Activated naive CD8-positive, alpha-beta T cell treated with anti-CD3 and anti-CD28 coated beads, Interleukin-2, amount 50 U/mL, for 24 hours (primary cell): ENCODE measurements at places on chromosomes 12 and 14.
A peak's percentile ranks its signal among the peaks of the same experiment; 100 is the strongest.

DNA sequence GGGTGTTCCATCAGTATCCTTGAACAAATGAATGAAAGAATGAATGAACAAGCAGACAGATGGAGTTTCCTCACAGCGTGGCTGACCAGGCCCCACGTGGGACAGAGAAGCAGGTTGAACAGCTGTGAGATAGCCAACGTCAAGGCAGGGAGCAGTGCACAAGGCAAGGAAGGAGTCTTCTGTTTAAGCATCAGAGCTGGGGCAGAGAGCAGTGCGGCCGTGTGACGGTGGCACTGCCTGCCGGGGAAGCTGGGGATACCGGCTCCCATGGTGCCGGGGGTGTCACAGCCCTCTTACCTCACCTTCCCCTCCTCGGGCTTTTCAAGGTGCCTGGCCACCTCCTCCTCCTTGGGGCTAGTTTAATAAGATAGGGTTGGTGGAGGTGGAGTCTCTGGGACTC lies 73.2 kb upstream of the GPATCH2L start:
- no peak overlapping the region for H3K4me3 ChIP-seq
- no peaks in the 10 kb centered on the region for H3K4me1 ChIP-seq
- H3K27me3 ChIP-seq: no peaks in the 10 kb centered on the region
- no peak for DNase-seq

- H3K27me3 ChIP-seq: peaks cover 2% of the 10 kb centered on the region
- H3K4me3 ChIP-seq: no peak overlapping the region
- no peaks in the 10 kb centered on the region for H3K4me1 ChIP-seq
- H3K36me3 ChIP-seq: no peaks in the 10 kb centered on the region
Measured at GRCh38 chr14:92719890-92720323, 28.5 kb downstream of the LGMN start.

DNA sequence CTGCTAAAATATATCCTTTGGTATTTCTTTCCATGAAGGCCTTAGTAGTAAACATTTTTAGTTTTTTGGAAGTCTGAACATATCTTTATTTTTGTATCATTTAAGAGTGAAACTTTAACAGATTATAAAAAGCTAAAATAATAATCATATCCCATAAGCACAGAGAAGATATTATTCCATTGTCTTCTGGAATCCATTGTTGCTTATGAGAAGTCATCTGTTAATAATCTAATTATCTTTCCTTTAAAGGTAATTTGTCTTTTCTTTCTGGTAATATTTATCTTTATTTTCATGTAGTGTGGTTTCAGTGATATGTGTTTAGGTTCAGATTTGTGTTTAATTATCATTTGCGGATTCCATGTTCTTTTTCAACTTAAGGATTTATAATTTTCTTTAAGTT lies 261.7 kb downstream of the MSRB3 start:
- H3K27ac ChIP-seq: no peak overlapping the region
- DNase-seq: no peak
- H3K27me3 ChIP-seq: no peaks in the 10 kb centered on the region
- no peak overlapping the region for H3K4me3 ChIP-seq

DNA sequence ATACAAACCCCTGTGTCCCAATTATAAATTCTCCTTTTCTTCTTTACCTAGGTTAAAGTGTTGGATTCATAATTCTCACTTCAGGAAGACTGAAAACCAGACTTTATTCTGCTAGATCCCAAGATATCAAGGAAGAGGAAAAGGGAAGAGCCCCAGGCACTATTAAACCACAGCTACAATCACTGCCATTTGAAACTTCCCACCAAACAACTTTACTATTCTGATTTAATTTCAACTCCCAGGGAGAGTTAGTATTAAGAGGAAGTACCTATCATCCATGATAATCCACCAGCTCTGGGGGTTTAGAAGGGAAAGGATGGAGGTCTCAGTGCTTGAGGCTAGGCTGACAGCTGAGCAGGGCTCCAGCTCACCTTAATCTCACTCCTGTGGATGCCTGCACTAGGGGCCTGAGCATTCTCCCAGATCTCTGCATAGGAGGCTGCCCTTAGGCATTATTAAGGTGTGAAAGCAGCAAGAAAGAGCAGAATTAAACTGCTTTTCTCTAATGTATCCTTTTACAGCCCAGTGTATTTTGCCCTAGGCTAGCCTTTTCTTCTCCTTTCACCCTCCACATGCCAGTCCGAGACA lies 52.9 kb downstream of the MYF5 start:
- no peaks in the 10 kb centered on the region for H3K4me1 ChIP-seq
- H3K4me3 ChIP-seq: no peak overlapping the region
- H3K36me3 ChIP-seq: no peaks in the 10 kb centered on the region
- H3K27ac ChIP-seq: no peak overlapping the region
- no peak for DNase-seq

- DNase-seq: no peak
- H3K27me3 ChIP-seq: no peaks in the 10 kb centered on the region
- H3K4me3 ChIP-seq: no peak overlapping the region
- H3K4me1 ChIP-seq: no peaks in the 10 kb centered on the region
- no peaks in the 10 kb centered on the region for H3K36me3 ChIP-seq
Measured at GRCh38 chr14:53668897-53669296, 287.7 kb downstream of the BMP4 start.

- no peaks in the 10 kb centered on the region for H3K27me3 ChIP-seq
- peaks cover 70% of the 10 kb centered on the region for H3K4me1 ChIP-seq
- H3K27ac ChIP-seq: peak overlapping the region; percentile 93
- no peak for DNase-seq
- peak overlapping the region; percentile 92 for H3K4me3 ChIP-seq
- peaks cover 41% of the 10 kb centered on the region for H3K36me3 ChIP-seq
Measured at GRCh38 chr12:67651132-67651695, 2.7 kb downstream of the DYRK2 start.

DNA sequence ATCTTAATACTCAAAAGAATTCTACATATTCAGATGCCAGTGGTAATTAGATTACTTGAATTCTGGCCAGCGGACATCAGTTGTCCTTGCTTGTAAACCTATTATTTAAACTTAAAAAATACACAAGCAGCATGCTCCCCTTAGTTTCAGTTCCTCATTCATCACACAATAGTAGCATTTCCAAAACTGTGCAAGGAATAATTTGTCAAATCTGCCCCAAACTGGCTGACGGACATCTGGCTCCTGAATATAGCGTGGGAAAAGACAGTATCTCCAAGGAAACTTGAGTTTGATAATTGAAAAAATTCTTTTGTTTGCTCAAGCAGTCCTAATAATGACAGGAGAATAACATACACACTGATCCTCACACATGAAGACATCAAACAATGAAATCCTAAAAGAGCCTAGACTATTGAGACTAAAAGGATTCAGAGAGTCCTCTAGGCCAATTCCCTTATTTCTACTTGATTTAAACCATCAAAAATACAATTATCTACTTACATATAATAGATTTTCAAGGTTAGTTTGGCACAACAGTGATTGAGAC lies 90.4 kb downstream of the KIF21A start:
- no peaks in the 10 kb centered on the region for H3K27me3 ChIP-seq
- no peak for DNase-seq
- H3K4me1 ChIP-seq: no peaks in the 10 kb centered on the region

DNA sequence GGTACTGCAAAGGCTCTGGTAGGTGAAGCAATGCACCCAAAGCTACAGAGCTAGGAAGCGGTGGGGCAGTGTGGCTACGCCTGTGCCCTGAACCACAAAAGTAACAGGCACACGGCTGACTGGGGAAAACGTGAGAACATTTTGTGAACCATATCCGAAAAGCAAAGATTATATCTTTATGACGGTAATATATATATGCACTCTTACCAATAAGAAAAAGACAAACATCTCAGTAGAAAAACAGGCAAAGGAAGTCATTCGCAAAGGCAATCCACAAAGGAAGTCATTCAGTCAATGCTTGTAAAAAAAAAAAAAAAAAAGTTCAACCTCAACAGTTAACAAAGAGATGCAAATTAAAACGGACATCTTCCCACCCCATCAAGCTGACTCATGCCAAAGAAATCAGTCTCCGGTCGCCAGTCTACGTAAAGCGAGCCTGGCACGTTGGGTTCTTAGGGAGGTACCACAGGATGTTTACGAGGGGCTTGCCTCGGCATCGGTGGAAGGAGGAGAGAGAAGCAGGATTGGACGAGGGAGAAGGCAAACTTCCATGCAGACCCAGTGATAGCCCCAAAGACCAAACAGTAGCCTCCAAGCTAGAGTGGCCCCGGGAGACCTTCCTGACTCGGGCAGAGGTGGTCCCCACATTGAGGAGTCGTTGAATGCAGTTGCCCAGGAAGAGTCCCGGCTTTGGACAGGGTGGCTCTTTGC lies 39.4 kb upstream of the PPP2R5C start:
- peaks cover 47% of the 10 kb centered on the region for H3K4me1 ChIP-seq
- no peaks in the 10 kb centered on the region for H3K27me3 ChIP-seq
- peak overlapping the region; percentile 97 for H3K27ac ChIP-seq
- H3K4me3 ChIP-seq: peak overlapping the region; percentile 81
- H3K36me3 ChIP-seq: no peaks in the 10 kb centered on the region

- no peak for DNase-seq
- no peak overlapping the region for H3K4me3 ChIP-seq
- H3K27me3 ChIP-seq: peaks cover 20% of the 10 kb centered on the region
Measured at GRCh38 chr14:54177641-54178621, 218.9 kb upstream of the CDKN3 start.

DNA sequence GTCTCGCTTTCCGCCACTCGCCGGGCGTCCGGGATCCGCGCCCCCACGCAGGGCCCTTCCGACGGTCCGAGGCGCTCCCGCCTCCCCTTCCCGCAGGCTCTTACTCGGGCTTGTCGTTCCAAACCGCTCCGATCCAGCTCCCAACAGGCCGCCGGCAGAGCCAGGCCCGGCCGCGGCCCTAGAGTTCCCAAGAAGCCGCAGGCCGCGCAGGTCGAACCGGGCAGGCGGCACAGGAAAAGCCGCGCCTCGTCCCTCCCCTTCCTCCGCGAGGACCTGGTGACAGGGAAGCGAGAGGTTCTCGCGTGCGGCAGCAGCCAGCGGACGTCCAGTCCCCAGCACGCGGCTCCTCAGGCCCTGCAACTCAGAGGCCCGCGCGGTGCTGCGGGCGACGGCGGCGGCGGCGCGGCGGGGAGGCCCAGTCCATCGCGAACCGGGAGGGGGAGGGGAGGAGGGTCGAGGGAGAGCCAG lies 272 bp downstream of the HECTD1 start:
- H3K27me3 ChIP-seq: peaks cover 5% of the 10 kb centered on the region
- peaks cover 52% of the 10 kb centered on the region for H3K4me1 ChIP-seq
- peak overlapping the region; percentile 81 for H3K4me3 ChIP-seq
- H3K27ac ChIP-seq: peak overlapping the region; percentile 92
- no peak for DNase-seq
- peaks cover 31% of the 10 kb centered on the region for H3K36me3 ChIP-seq

- H3K27me3 ChIP-seq: no peaks in the 10 kb centered on the region
- H3K4me3 ChIP-seq: no peak overlapping the region
- no peak for DNase-seq
- no peaks in the 10 kb centered on the region for H3K36me3 ChIP-seq
Measured at GRCh38 chr12:129927316-129927900, 23.6 kb upstream of the TMEM132D start.

DNA sequence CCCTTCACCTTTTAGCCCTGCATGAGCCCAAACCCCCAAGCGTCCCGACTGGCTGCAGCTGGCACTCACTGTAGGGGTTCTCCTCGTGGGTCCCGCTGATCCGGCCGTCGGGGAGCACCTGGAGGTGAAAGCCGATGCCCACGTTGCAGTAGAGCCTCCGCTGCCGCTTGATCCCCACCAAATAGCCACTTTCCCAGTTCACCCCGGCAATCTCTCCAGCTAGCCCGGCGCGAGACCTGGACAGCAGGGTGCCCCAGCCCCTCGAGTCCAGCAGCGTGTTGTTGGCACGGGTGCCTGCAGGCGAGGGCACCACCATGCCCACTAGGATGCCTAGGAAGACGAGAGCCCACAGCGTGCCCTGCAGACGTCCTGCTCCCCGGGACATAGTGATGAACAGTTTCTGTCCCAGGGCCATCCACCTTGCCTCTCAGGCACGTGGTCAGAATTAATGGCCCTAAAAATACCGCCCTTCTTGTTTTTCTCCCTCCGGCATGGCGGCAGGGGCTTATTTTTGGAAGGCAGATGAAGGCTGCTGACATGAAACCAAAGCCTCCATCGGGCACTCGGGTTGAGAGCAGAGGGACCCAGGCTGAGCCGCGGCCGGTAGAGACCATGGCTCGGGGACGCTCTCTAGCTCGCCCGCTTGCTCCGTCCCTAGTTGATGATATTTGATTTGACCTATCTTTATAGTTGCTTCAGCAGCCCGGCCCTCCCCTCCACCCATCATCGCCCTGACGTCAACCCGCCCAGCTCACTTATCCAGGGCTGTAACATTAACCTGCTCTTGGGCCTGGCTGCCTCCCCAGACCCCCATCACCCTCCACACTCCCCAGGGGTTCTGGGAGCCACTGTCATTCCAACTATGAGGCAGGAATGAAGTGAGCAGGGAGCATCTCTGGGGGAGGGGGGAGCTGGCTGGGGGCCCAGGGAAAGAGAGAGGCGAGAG lies at the start of gene FGF6:
FGF6 (minus strand) TSS at position 660 of the 946 bp plus-strand sequence; CDS start at position 415, 245 bp downstream.
- H3K4me3 ChIP-seq: no peak within 1 kb of the TSS
- DNase-seq: no peak
- H3K36me3 ChIP-seq: no peaks in the 10 kb centered on the region

GRCh38 chr14:51776102-51776894 lies 84.1 kb upstream of the GNG2 start:
- H3K27ac ChIP-seq: no peak overlapping the region
- H3K4me1 ChIP-seq: peaks cover 9% of the 10 kb centered on the region
- peak; percentile 32 for DNase-seq
- peaks cover 11% of the 10 kb centered on the region for H3K27me3 ChIP-seq
- no peaks in the 10 kb centered on the region for H3K36me3 ChIP-seq

GRCh38 chr14:103301512-103302354 lies 32.3 kb upstream of the EIF5 start:
- no peaks in the 10 kb centered on the region for H3K36me3 ChIP-seq
- H3K4me3 ChIP-seq: no peak overlapping the region
- H3K27ac ChIP-seq: no peak overlapping the region
- no peak for DNase-seq

- no peaks in the 10 kb centered on the region for H3K4me1 ChIP-seq
- peaks cover 5% of the 10 kb centered on the region for H3K27me3 ChIP-seq
- H3K4me3 ChIP-seq: no peak overlapping the region
Measured at GRCh38 chr14:36096090-36096489, 80.4 kb downstream of the PTCSC3 start.

DNA sequence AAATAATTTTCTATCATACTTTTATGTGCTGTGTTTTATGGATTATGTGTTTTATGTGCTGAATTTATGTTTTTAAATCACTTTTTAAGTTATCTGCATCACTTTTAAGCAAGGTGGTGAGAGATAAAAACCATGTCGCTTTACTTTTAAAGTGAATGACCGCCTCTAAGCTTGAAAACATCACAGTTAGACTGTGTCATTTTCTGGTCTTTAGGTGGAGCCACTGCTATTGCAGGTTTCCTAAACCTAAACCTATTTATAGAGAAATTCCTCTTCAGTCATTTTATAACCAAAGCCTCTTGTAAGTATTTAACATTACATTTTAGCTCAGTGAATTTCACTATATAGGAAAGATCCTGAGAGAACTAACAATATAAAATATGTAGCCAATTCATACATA lies 21.0 kb upstream of the MDM2 start:
- H3K4me1 ChIP-seq: peaks cover 4% of the 10 kb centered on the region
- H3K4me3 ChIP-seq: no peak overlapping the region
- H3K27me3 ChIP-seq: no peaks in the 10 kb centered on the region
